ENCODE measurements at places on chromosomes 11 and 22.

DNA sequence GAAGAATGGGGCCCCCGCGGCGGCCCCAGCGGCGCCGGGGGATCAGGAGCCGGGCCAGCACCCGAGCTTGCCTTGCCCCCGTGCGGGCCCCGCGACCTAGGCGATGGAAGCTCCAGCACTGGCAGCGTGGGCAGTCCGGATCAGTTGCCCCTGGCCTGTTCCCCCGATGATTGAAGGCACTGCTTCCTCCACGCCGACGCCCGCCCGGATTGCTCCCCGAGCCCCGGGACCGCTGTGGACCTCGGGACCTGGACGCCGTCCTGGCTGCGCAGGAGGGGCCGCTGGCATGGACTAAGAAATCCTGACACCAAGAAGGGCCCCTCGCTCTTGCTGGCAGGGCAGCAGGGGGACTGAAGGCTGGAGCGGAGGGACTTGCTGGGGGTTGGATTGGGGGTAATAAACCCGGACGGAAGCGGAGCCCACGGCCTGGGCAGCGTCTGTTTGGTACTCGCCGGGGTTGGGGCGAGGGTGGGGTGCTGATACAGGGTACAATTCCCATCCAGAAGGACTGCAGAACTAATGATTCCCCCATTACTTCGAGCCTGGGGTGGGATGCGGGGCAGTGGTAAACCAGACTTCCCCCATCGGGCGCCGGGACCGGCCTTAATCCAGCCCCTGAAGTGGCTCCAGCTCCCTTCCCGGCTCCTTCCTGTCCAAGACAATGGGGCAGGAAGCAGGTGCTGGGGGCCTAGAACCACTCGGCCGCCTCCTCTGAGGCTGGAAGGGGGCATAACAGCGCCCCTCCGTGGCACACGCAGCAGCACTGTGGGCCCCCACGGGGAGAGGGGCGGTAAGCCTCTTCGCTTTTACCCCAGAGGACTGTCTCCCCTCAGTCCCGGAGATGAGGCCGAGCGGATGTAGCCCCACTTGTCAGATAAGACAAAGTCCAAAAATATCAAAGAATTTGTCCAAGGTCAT lies 1.0 kb downstream of the CCDC85B start:
- peak; percentile 56 for DNase-seq

- peak; percentile 93 for DNase-seq
Observed at GRCh38 chr11:46948378-46949131, 12.0 kb downstream of the CSTPP1 start.

- DNase-seq, result no peak
Observed at GRCh38 chr11:6142936-6143335, 27.2 kb downstream of the OR52B2 start.

DNA sequence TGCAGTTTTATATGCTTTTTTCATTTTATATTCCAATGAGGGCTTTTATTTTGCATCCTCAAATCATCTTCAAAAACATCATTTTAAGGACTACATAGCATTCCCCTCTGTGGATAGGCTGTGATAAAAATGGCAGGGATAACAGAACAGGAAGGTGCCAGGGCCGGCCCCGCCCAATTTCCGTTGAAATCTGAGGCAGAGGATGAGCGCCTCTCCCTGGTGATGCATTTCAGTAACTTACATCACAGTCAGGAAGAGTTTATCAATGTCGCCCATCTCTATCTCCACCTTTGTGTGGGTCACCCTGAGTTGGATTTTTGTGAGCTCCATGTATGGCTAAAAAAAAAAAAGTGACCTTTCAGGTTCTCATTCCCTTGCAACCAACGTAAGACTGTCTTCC lies 201.6 kb downstream of the DSCAML1 start:
- DNase-seq, result no peak

GRCh38 chr22:49627217-49628181 lies 200.2 kb downstream of the BRD1 start:
- no peak for DNase-seq

- no peak for DNase-seq
Observed at GRCh38 chr22:40290516-40290915, 55.8 kb upstream of the ADSL start.

GRCh38 chr11:34655335-34656008 lies 34.6 kb downstream of the EHF start:
- DNase-seq, result peak; percentile 81

GRCh38 chr22:35375526-35375925 lies 5.4 kb upstream of the HMOX1 start:
- DNase-seq, result no peak

DNA sequence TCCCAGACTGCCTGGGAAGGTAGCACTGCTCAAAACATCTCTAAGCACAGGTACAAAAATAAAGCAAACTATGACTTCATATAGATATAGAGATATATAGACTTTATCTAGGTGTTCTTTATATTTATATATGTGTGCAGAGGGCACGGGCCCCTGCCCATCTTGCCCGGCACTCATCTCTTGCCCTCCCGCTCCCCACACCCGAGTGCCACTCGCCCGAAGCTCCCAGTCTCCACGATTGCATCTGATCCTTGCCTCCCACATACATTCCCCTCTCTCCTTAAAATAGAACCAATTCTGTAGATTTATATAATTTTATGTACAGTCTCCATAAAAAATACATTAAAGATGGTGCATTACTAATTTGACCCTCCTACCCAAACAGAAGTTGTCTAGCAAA lies 55.5 kb downstream of the IGSF9B start:
- no peak for DNase-seq

DNA sequence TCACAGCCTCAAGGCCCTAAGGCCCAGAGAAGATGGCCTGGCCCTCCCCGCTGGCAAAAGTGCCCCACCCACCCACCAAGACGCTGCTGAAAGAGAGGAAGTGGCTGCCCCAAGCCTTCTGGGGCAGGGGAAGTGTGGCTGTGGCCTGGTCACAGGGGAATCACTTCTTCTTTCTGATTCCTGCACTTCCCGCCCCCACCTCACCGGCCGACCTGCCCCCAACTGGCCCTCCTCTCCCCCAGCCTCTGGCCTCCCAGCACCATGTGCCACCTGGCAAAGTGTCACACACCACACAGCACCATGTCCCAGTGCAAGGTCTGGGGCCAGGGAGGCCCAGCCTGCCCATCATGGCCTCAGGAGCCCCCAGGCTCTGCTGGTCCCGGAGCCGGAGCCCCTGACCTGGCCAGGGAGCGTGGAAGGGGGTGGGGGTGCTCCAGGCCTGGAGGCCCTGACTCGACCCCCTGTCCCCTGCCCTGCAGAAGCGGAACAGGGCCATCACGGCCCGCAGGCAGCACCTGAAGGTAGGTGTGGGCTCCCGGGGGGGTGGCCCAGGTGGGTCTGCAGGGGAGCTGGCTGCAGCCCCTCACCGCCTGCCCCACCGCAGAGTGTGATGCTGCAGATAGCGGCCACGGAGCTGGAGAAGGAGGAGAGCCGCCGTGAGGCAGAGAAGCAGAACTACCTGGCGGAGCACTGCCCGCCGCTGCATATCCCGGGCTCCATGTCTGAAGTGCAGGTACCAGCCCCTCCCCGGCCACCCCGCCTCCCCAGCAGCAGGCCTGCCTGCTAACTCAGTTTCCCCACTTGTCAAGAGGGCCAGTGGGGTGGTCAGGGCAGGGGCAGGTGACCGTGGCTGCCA lies 1.4 kb downstream of the TNNI2 start:
- no peak for DNase-seq

GRCh38 chr11:88359114-88359513 lies 21.6 kb upstream of the CTSC start:
- DNase-seq, result no peak

GRCh38 chr11:16809886-16810668 lies 71.6 kb downstream of the C11orf58 start:
- DNase-seq, result peak; percentile 43

GRCh38 chr11:44505581-44506054 lies 59.8 kb upstream of the CD82 start:
- DNase-seq, result peak; percentile 68

DNA sequence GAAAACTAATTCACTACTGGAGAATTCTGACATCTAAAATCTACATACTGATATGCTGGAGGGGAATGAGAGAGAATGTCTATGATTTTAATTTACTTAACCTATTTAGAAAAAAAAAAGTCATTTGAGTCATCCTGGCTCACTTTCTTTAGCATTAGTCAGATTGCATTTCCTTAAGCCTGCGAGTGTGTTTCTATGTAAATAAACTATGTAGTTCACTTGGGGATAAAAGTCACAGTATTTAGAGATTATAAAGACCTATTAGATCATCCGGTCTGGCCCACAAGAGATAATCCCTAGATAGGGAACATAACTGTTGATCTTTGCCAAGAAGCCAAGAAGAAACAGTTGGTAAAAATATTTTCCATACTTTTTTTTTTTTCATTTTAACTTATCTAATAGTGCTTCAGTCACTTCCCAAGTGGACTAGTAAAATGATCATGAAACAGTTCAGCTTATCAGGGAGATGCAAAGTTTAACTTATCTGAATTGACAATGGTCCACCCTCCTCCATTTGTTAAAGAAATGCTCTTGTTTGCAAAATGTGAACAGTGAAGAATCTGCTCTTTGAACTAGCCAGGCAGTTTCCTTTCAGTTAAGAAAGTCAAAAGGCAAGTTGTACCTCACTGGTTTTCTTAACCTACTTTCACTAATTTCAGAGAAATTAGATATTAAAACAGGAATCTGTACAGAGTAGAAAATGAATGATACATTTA lies 21.2 kb upstream of the BLID start:
- DNase-seq, result peak; percentile 97
